ENCODE measurements at places on chromosomes 12 and 14.

DNA sequence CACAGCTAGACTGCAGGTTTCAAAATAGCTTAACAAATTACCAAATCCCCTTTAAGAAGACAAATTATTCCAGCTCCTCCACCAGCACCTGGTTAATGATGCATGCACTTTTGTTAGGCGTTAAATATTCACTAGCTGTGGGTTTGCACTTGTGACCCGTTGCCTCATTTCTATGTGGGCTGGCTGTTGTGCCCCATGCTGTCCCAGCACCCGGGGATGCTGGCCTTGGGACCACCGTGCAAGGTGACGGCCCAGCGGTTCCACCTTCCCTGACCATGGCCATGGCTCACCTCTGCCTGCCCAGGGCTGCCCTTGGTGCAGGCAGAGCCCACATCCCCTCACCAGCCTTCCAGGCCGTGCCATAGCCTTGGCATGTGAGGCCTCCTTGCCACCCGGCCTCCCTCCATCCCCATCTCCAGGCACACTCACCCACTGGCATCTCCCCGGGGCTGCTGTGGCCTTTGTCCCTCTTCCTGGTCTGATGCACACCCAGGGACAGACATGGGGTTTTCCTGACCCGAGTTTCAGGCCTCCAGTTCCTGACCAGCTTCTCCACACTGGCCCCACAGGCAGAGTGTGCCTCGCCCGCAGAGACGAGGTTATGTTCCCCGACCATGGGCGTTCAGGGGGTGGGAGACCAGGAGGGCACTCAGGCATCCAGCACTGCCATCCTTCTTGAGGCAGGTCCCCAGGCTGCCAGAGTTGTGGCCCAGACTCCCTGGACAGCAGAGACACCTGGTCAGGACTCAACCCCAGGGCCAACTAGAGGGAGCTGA is 20.3 kb upstream of the C14orf180 start:
- no peak for DNase-seq

DNA sequence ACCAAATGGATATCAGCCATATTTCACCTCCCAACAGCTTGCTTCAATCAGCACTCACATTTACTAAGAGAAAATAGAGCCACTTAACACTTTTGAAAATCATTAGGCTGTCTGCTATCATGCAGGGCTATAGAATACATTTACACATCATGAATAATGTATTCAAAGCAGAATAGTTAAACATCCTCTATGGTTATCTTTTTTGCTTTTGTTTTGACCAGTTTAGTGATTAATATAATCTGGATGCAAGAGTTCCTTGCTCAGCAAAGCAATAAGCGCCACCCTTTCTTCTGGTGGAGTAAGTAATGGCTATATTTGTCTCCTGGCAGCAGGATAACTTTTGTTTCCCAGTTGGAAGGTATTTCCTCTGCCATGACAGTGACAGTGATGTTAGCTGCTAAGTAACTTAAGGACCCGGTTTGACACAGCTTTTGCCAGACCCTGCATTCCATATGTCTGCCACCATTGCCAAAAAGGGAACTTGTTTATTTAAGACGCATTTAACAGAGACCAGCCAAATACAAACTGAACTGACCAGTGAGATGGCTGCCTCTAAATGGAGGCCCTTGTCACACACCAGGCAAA is 70.3 kb upstream of the NR2C1 start:
- no peak for DNase-seq

DNA sequence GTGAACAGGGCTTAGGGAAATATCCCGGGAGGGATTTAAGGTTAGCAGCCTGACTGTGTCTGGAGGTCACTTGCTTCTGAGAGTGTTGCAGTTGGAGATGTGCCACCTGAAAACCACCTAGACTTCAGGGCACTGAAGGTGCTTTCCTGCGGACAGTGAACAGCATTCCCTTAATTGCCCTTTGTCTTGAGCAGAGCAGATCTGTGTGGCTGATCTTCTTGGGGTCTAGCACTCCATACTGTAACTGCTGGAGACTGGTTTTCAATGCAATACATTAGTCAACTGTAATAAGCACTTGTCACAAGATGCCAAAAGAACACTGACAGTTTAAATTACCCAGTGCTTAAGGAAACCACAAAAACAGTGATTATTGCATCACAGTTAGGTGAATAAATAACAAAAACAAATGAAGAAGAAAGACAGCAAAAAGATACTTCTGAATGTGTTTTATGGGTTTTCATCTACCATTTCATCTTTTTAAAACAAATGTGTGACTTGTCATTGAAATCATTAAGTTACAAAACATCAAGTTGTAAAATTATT is 111.8 kb downstream of the PRIMA1 start:
- DNase-seq = no peak

DNA sequence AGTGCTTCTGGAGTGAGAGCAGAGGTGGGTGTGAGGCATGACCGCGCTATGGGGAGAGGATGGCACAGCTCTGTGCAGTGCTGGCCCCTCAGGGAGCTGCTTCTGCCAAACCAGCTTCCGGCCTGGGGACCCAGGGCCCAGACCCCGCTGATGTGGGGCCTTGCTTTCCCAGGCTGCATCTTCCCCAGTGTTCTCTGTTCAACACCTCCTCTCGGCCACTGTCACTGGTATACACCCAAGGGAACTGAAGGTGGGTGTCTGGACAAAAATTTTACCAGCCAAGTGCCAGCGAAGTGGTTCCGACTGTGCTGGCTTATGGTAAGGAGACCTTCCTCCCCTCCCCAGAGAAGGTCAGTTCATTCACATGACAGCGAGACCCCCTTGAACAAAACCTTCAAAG is 179.1 kb downstream of the AACS start:
- DNase-seq = no peak

- no peak for DNase-seq
Observed at GRCh38 chr14:60744566-60744965, 10.0 kb downstream of the MNAT1 start.

DNA sequence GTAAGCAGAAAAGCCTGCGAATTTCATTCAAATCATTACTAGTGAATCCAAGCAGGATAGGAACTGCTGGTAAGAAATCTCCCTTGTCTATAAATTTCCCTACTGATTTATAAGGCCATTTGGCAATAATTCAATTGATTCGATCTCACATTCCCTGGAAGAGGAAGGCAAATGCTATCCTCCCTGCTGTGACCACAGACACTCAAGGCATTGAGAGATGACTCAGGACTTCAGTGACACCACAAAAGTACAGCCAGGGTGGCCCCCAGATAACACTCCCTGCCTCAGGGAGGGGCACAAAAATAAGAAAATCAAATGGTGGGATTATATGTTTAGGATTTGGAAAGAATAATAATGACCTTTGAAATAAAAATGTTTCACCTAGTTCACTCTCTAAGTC is 162.7 kb downstream of the GRIP1 start:
- DNase-seq = no peak
